ENCODE measurements at places on chromosomes 4 and X.
A peak's percentile ranks its signal among the peaks of the same experiment; 100 is the strongest.

DNA sequence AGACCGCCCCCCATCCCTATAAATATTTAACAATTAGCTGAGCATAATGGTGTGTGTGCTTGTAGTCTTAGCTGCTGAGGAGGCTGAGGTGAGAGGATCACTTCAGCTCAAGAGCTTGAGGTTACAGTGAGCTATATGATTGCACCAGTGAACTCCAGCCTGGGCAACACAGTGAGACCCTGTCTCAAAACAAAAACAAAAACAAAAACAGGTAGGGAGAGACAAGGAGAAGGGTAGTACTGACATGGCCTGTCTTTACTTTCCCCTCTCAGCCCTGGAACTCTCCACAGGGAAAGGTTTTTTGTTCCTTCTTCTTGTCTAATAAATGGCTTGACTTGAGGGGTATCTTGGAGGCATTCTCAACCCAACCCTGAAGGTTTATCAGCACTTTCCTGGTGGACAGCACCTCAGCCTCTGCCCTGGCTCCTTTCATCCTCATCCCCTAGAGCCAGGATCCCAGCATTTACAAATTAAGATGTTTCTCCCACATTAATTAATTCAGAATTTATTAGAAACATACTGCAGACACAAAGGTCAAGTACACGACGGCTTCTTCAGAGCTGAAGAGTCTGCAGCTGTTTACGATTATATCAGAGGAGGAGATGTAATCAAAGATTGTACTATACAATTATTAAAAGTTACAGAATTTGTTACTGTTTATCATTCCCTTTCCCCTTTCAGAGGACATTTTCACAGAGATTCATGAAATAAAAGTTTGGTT, 131.8 kb downstream of the AFF1 start:
- no peak for DNase-seq

DNA sequence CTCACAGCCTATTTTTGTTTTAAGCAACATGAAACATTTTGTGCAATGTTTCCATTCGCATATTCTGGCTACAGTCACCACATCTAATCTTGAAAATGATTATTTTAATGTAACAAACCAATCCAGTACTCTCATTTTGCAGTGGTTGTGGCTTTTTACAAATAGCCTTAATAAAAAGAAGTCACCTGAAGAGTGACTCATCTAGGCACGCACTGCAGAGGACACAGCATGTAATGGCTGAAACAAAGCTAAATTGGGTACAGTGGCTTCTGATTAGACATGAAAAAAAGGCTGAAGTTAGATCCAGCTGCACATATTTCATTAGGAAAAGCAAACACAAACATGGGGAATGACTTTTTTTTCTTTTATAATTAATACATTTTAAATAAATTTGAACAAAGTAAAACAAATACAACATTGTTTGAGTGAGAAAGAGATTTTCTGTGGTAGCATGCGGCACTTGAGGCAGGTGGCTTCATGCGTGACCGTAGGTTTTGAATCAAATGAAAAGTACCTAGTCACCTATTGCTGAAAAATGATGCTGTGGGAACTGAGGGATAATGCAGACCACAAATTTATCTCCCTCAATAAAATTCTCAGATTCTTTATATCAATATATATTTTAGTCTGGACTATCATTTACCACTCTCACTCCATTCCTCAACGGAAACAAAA, 240.8 kb upstream of the DDX53 start:
- DNase-seq = no peak

DNA sequence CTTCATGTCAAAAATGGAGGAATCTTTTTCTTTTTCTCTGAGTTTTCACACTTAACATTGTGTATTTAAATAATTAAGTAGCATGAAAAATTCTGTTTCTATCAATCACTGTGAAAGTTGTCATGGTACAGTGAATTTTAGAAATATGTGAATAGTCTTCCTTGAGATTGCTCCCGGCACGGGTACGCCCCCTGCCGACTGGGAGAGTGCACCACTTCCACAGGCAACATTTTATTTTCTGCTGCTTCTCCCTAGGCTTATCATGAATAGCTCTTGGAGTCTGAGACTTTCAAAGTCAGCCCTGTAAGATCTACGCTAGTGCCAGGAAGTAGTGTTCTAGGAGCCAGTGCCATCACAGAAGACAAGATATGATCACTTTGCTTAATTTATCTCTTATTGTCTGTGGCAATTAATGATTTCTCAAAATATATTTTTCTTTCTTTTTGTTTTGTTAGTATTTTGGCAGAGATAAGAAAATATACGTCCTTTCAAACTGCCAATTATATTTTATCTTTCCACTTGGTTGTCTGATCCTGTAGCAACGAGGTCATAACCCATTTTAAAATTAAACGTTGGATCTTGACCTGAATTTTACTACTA, 763.8 kb upstream of the AADAT start:
- no peak for DNase-seq

GRCh38 chr4:115234405-115235093, 121.1 kb upstream of the NDST4 start:
- no peak for DNase-seq

GRCh38 chr4:139872274-139872673, 206.7 kb downstream of the MGST2 start:
- DNase-seq = peak; percentile 6
